ENCODE measurements at places on chromosomes 1 and 21.

DNA sequence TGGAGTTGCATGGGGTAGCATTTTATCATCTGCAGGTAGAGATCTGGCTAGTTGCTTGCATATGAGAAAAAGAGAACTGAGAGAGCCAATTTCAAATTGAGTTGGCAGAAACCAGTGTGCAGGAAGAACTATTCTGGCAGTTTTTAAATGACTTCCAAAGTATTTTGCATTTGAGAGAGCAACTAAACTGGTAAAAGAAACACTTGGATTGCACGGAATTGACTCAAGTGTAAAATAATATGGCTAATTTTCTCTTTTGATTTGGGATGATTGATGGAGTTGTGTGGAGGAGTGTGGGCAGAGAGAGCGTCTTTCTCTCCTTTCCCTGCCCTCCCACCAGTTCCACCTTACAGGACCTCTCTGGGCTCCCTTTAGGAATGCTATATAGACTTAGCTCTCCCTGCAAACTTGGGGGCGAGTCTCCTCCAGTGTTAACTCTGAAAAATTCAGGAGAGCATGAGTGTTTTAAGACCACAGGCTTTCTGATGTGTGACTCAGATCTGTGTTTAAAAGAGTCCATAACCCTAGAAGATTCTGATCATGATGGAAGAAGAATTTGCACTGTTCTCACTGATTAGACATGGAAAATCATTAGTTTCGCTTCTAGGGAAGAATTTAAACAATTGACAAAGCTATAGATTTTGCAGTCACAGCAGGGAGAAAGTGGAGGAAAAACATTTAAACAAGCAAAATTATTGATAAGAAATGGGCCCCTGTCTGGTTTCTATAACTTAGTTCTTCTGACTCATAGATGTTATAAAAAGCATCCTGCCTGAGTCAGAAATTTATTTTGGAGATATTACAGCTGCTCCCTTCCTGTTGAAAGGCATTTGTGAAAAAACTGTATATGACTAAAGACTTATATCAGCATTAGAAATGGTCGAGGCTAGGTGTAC lies 24.9 kb upstream of the CTBS start:
- peak; percentile 51 for DNase-seq

DNA sequence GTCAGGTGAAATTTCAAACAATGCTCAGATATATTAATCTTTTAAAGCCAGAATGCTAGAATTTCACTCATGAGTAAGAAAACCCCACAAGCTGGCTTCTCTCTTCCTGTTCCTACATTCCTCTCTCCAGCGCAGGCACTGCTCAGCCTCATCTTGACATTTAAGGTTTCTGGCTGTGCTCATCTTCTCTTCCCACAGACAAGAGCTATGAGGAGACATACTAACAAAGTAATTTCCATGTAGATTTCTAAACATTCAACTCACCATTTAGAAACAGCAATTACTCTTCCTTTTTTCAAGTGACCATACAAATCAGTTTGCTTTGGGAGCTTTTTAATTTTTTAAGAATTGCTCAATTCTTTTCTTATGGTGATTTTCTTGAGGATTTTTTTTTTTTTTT lies 7.8 kb upstream of the LRRC8D start:
- DNase-seq = no peak

GRCh38 chr1:216422821-216423520 lies at the start of gene USH2A:
USH2A (minus strand) TSS chr1:216423448; CDS start chr1:216422336, 1,112 bp downstream.
- DNase-seq = no peak

- DNase-seq = no peak
Measured at GRCh38 chr1:89354205-89354604, 9.7 kb upstream of the GBP6 start.

GRCh38 chr1:55781003-55781402 lies 565.8 kb upstream of the USP24 start:
- DNase-seq = no peak

DNA sequence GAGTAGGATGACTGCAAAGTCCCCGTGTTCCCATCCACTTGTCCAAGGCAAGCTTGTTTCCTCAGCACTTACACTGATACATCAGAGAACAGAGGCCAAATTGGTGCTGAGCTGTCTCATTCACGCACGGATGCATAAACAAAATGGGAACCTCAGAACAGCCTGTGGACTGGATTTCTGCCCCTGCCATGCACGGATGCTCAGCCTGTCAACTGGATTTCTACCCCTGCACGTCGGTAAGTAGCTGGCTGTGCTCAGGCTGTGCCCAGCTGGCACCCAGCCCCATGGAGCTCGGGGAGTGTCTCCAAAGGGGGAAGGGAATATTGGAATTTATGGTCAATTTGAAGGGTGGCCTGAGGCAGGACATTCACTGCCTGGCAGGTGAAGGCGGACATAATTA lies 40.8 kb upstream of the TMPRSS2 start:
- no peak for DNase-seq

GRCh38 chr1:1669468-1670440 lies 10.9 kb upstream of the CDK11B start:
- no peak for DNase-seq

- no peak for DNase-seq
Measured at GRCh38 chr1:201887116-201887866, 1.4 kb upstream of the SHISA4 start.

- DNase-seq = peak; percentile 99
Measured at GRCh38 chr1:205287767-205288559, 33.6 kb downstream of the NUAK2 start.

DNA sequence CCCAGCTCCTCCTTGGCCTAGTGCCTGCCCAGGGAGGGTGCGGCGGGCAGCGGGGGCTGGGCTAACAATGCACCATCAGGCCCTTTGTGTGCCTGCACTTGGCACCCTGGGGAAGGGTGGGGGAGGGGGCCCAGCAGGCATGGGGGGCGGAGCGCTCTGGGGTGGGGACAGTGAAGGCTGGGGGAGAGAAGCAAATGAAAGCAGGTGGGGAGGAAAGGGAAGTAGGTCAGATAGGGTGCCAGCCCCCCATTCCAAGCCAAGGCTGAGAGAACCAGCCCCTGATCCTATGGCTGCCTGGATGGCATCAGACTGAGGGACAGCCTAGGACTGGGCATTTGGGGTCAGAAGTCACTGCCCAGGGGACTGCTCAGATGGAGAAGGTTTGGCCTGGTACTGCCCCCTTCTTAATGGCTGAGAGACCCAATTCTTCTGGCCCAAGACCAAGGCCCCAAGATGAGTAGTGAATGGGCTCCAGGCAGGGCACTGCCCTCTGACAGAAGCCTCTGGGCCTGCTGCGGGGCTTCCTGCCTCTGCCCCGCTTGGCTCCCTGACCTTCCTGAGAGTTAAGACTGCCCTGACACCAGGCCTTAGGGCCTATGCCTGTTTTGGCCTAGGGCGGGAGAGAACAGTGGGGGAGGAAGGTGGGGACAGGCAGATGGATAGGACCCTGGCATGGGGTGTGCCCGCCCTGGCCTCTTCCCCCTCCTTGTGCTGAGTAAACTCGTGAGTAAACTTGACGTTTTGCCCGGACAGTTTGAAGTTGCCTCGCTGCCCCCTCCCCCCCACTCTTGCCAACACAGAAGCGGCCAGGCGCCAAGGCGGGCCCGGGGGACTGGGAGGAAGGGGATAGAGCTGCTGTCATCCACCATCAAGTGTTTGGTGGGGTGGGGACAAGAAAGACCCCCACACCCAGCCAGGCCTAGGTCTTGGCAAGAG lies 2.7 kb downstream of the ZBTB7B start:
- DNase-seq = no peak

DNA sequence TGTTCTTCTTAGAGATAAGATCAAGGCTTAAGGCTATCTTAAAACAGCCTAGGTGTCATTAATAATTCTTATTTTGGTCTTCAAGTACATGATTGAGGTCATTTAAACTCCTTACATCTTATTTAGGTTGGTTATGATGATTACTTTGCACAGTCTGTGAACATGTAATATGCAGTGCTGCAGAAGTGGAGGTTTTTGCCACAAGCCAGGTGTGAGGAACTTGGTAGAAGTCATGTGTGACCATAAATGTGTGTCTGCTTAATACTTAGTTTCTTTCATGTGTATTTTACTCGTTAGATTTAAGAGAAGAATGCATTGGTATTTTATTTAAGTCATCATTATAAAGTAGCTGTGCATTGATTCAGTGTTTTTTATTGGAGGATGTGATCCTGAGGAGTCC lies 10.1 kb downstream of the ATG4C start:
- no peak for DNase-seq

DNA sequence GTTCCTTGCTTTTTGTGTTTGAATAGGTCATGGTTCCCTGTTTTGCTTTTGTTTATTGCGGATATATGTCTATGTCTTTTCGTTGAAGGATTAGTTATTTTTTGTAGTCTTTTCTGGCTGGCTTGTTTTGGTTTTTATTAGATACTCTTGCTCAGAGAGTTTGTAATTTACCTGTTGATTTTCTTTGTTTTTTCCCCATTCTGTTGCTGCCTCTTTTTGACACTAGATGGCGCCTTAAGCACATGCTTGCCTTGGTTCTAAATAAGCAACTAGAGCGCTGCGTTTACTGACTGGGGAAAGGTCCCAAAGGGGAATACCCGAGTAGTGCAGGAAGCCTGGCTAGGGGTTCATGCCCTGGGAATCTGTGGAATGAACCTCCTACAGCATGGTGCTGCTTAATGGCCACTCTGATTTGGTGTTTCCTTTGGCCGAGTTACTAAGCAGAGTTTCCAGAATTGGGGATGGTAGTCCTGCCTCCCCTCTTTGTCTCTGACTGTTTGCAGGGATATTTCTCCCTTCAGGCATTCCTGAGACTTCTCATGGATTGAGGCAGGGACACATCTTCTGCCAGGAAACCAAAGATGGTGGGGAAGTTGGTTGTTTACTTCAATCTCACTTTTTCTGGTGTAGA lies 143.2 kb downstream of the PTPRU start:
- no peak for DNase-seq

- DNase-seq = no peak
Measured at GRCh38 chr1:60461925-60462595, 388.5 kb upstream of the C1orf87 start.

DNA sequence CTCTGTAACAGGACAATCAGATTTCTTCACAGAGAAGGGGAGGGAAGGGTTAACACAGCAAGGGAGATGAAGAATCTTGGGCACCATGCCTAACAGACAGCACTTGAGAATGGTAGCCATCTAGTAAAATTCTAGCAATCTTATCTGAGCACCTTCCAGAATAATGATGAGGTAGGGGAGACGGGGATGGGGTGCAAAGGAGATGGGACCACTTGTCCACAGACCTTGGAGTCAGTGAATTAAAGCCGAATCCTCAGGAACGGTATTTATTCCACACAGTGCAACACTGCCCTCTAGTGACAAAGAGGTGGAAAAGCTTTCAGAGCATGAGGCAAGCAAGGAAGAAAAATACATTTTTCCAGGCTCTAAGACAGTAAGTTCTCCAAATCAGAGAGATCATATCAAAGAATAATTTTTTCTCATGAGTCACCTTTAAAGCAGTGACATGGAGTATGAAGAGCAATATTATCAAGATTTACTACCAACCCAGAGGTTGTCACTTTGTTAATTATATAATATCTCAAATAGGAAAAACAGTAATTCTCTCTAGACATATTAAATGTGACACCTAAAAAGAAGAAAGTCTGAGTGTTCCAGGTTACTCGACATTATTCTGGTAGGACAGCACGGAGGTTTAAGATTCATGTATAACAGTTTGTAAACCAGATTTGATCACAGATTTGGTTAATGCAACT lies 43.3 kb upstream of the LPAR3 start:
- peak; percentile 10 for DNase-seq

DNA sequence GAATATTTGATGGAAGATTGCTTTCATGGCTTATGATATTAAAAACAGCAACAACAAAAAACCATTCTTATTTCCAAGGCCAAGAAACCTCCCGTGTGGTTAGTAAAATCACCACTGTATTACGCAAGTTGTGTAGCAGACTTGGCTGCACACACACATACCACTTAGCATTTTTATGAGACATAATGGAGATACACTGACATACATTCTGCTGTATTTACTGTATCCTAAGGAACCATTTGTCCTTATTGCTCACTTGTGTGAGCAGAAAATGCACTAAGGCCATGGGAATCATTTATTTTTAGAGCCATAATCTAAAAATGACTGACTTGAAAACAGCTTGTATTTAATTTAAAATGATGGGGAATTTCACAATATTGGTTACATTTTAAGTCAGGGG lies 584 bp upstream of the C1orf141 start:
- no peak for DNase-seq

GRCh38 chr1:206508956-206509355 lies 1.6 kb downstream of the RASSF5 start:
- no peak for DNase-seq

DNA sequence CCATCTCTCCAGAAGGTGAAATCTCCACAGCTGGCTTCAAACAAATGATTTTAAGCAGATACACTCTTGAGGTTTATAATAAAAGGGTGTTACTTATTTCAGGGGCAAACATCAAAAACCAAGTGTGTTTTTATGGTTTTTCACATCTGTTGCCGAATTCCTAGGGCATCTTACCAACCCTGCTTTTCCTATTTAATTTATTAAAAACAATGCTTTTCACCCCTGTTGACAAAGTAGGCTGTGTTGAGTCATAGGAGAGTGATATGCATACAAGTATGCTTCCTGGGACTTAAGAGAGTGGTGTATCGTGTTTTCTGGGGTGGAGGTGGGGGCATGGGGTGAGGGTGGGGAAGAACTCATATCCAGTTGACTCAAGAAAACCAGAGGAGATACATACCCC lies 29.3 kb upstream of the IL20 start:
- no peak for DNase-seq

- no peak for DNase-seq
Measured at GRCh38 chr1:244454412-244454811, 2.7 kb upstream of the ADSS2 start.

DNA sequence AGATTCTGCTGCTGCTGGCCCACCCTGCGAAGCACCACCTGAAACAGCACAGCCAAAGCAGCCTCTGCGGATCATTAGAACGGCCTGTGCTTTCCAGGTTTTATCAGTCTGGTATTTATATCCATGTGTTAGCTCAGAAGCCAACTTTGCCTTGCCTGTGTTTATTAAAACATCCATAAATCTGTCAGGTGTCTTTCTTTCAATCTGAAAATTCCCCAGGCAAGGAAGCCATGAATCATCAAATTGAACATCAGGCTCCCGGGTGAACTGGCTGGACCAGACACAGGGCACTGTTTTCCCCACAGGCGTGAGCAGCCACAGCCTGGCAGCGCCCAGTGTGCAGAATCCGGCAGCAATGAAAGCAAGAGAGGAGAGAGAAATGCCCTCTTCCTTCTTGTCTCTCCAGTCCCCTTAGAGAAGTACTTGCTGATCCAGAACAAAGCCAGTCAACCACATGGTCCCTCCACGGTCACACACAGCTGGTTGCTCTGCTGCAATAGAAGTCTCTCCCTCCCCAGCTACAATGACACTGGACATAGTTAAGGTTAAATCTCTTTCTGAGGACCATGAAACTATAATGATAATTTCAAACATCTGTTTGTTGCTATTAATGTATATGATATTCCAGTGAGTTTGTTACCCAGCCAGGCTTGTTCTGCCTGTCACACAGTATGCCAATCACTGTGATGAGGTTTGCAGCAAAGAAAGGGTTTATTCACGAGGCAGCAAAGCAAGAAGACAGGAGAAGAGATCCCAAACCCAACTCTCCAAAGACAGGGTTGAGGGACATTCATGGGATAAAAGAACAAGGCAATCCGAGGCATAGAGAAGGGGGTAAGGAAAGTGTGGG lies 212.1 kb upstream of the FMN2 start:
- DNase-seq = no peak

GRCh38 chr1:239952348-239953308 lies 139.1 kb upstream of the FMN2 start:
- DNase-seq = no peak
